ENCODE measurements at places on chromosomes 4 and X. TPM values are rescaled to one million over a fixed set of nuclear protein-coding genes. Genes with fewer than 3 reads are reported as not detected.

DNA sequence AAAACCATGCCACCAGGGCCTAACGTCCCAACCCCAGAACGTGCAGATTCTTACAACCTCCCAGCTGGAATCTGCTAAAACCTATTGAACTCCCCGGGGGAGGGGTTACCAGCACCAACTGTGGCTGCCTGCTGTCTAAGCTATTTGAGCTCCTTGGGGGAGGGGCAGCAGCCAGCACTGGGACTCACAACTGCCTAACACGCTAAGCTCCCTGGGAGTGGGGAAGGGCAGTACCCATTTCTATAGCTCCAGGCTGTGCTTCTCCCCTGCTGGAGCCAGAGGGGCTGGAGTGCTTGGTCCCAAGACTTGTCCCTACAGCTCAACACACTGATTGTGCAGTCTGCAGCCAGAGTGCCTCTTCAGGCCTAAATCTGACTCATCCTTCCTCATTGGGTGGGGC, 459.8 kb upstream of the FGF16 start:
- no peak for DNase-seq

Gene PDE6B
- 2.8 TPM for total RNA-seq

Gene PITX2
- total RNA-seq: 0.26 TPM

Gene TLR2
- total RNA-seq: 0.77 TPM

DNA sequence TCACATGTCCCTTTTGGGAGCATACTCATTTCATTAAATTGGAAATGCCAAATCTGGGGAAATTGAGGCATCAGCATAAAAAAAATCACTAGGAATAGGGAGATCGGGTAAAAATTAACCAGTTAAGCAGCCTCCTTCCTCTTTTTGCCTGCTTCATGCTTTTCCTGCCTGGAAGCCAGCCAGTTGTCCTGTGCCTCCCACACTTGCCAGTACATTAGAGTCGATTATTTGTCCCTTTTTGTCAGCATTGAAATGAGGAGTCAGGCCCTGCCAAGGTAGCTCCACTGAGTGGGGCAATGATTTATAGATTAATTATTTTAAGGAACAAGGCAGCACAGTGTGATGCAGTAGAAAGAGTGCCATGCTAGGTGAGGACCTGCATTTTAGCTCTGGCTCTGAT, 55.3 kb downstream of the SH2D1A start:
- DNase-seq: no peak

DNA sequence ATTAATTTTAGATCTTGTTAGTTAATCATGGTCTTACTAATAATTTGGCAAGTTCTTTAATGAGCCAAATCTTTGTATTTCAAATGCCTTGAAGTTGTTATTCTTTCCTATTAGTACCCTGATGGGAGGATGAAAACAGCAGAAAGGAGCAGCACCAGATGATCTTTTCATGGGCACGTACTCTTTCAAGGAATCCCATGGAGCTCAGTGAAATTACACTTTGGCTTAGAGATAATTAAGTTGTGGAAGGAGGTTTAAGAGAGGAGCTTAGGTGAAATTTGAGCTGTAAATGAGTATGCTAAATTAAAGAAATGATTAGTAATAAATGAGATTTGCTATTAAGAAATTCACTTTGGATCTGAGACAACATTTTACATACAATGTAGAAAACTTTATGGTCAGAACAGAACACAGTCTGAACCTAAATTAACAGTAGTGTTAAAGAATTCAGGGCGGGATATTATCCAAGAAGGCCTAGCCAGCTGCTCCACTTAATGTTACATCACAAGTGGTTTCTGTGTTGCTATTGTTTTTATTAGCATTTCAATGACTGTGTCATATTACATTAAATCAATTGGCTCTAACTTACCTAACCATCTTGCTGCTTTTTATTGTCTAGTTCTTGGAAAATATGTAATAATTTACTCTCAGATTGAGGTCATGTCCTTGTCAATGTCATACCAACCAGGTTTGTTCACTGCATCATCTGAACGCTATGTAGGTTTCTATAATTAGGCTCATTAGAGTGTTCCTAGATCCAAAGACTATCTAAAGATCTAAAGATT, 3.9 kb downstream of the MTHFD2L start:
- DNase-seq: peak; percentile 47

Gene PPP4R3C
- not detected for total RNA-seq

DNA sequence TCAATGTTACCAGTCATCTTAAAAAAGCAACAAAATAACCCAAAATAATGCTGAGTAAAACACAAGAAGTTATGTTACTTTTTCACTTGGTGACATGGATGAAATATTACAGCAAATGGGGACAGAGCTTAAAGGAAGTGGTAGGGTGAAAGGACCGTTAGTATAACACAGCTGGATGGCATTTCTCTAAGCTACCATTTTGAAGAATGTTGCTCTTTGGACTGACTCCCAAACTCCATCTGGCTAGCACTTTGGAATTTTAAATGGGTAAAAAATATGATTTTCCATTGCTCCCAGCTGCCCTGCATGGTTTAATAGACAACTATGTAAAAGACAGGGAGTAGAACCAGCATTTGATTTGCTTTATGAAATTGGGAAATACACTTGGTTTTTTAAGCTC, 27.6 kb downstream of the CLCN5 start:
- DNase-seq: no peak

GRCh38 chr4:94531991-94532789, 80.4 kb downstream of the PDLIM5 start:
- DNase-seq: peak; percentile 36

DNA sequence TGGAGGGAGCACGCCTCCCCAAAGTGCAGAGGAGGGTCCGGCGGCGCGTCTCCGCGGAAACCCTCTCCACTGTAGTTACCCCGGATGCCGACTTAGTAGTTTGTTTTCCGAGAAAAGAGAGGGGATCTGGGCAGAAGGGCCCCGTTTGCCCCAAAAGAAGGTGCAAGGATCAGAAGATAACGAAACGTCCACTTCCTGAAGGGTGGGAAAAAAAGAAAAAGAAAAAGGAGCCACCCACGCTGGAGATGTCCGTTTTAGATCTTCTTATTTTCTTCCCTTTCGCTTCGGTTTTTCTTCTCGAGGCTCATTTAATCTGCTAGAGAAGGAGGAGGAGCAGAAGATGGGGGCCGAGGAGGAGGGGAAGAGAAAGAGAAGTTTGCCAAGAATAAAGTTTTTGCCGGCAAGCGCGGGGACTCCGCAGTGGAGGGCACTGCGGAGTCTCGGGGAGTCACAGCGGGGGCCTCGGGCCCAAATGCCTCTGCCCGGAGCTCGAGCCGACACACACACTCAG, 517 bp downstream of the LEF1 start:
- DNase-seq: peak; percentile 16

Gene ODAPH
- total RNA-seq: not detected

DNA sequence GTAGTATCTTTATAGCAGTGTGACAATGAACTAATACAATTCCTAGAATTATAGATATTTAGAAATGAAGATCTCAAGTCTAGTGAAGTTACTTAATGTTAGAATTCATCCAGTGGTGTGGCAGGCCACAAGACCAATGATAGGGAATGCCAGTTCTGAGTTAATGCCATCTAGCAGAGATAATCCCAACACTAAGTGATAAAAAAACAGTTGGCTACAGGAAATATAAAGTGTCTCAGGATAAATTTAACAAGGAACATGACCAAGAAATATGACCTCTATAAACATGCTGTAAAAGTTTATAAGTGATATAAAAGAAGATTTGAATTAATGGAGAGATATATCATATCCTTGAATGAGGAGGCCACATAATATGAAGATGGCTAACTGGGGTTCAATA, 1790.5 kb upstream of the ADGRL3 start:
- no peak for DNase-seq

GRCh38 chr4:163857903-163858302, 363.4 kb downstream of the TMA16 start:
- DNase-seq: no peak

- DNase-seq: no peak
Observed at GRCh38 chrX:91079342-91080114, 355.1 kb upstream of the PABPC5 start.

DNA sequence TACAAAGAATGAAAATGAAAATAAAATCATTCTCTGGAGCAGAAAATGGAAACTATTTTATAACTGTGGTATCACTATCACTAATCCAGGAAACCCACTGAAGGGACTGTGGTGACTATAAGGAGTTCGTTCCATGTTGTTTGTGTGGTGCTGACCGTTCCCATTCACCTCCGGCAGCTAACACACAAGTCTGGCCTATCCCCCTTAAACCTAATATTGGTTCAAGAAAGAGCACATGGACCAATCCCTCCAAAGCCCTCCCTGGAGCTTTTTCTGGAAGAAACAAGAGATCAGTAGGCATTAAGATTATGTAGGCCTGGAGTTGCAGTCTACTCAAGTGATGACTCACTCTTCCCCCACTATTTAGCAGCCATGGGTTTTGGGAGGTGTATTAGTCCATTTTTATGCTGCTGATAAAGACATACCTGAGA, 25.9 kb upstream of the FAM241A start:
- DNase-seq: no peak

- DNase-seq: no peak
Observed at GRCh38 chr4:27873596-27873995, 1013.0 kb downstream of the STIM2 start.

DNA sequence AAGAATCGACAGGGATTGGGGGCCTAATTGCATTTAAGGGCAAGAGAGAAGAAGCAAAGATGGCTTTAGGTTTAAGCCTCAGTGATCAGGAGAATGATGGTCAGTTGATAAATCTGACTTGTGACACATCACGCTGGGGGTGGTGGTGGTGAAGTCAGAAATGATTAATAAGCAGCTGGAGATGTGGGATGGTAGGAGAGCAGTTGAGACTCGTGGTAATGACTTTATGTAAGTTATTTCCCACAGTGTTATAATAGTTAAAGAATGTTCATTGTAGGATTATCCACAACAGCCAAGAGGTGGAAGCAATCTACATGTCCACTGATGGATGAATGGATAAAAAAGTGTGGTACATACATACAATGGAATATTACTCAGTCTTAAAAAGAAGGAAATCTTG, 178.9 kb upstream of the GPC4 start:
- no peak for DNase-seq

Gene KLF8
- total RNA-seq: 1.0 TPM

Gene CLGN
- total RNA-seq: 11.8 TPM

- no peak for DNase-seq
Observed at GRCh38 chr4:84100071-84100470, 399.0 kb downstream of the NKX6-1 start.

DNA sequence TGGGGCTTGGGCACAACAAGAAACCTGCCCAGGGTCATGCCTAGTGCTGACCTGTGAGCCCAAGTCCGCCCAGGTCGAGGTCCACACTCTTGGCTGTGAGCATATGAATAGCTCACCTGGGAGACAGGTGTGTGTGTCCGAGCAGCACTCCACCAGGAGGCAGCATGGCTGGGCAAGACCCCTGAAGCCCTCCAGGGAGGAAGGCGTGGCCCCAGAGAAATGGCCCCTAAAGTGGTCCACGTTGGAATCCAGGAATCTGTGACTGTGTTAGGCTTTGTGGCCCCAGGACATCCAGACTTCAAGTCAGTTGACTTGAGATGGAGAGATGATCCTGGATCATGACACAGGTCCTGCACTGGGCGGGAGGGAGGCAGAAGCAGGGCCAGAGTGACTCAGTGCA, 138.8 kb downstream of the CPZ start:
- DNase-seq: no peak

GRCh38 chr4:33071535-33071934, 2351.4 kb downstream of the PCDH7 start:
- DNase-seq: peak; percentile 59

Gene CDS1
- 0.26 TPM for total RNA-seq

Gene SH3D19
- total RNA-seq: 31.4 TPM

Gene CTAG1A
- total RNA-seq: not detected
